Heart right ventricle (tissue), 16 donors: ENCODE measurements at places on chromosomes 3 and 15. TPM values are rescaled to one million over a fixed set of nuclear protein-coding genes. Genes with fewer than 3 reads are reported as not detected.
A peak's percentile ranks its signal among the peaks of the same experiment; 100 is the strongest.

DNA sequence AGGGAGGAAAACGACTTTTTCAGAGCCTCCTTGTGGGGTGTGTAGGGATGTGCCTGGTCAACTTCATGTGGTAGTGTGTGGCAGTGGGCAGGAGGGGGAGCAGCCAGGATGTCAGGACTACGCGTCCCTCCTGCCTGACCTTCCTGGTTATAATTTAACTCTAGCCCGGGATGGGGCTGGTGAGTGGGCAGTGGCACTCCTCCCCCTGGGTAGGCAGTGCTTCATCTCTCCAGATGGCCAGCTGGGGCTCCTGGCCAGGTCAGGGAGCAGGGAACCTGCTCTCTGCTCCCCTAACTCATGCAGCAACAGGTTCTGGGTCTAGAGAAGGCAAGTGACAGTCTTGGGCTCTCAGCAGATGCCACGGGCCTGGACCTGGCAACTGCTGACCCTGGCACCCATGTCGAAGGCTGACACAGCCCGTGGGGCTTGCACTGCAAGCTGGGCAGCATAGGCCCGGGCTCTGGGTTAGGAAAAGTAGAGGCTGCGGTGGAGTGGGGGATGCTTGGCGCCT is 2.6 kb downstream of the ITIH4 start:
- no peak for DNase-seq

GRCh38 chr3:147409143-147410115 is at the start of gene ZIC1:
TSS of gene ZIC1 (plus strand) at chr3:147409365. CDS start at chr3:147410113, 748 bp downstream.
- DNase-seq: no peak

- DNase-seq: no peak
These were observed 17.9 kb downstream of the HAPLN3 start for GRCh38 chr15:88877415-88877814.

GRCh38 chr15:60444289-60444912 is 34.5 kb downstream of the ICE2 start:
- no peak for DNase-seq

DNA sequence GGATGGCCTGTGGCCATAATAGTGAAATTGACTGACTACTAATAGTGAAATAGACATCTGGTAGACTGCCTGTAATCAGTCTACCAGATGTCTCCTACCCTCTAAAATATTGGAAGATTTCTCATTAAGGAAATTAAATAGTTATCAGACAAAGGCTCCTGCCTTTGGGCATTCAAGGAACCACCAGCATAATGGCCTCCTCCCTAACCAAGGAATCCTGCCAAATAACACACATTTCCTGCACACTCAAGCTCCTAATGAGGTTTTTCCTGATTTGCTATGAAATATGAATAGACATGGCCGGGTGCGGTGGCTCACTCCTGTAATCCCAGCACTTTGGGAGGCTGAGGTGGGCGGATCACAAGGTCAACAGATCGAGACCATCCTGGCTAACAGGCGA is 14.6 kb downstream of the NUSAP1 start:
- DNase-seq: no peak

DNA sequence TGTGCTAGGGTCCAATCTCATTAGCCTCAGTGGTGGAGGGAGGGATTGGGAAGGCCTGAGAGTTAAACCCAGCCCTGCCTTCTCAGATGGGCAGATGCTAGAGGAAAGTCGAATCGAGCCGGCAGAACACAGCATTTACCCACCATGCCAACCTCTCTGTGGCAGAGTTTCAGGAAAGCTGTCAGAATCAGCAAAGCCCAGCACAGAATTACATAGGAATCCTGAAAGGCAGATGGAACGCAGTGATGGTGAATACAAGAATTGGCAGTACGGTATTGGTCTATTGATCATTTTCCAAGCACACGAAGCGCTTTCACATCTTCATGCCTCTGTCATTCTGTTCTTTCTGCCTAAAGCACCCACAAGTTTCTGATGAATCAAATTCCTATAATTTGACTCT is 417.7 kb upstream of the RBMS3 start:
- no peak for DNase-seq

DNA sequence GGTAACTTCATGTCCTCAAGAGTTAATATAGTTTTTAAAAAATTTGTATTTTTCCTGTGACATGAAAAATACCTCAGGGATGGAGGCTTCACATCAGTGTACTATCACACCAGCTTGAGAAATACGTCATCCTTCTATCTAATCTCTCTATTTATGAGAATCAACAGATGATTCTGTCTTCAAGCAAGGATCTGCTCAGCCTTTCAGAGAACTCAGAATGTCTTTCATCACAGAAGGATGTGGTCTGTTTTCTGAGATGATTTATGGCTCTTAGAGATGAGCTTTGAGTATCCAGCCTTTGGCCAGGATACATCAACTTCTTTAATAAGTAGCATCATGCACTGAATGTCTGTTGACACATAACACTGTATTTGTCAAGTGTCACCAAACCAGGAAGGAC is 193.9 kb downstream of the DTWD1 start:
- no peak for DNase-seq

- DNase-seq: peak; percentile 36
These were observed 203.8 kb downstream of the UACA start for GRCh38 chr15:70559265-70560239.

- no peak for DNase-seq
These were observed 957.2 kb downstream of the TUSC7 start for GRCh38 chr3:117666812-117667211.

GRCh38 chr15:23033979-23034378 is 5.4 kb downstream of the TUBGCP5 start:
- DNase-seq: no peak

- DNase-seq: no peak
These were observed 2.9 kb upstream of the U2SURP start for GRCh38 chr3:142998439-142998838.

DNA sequence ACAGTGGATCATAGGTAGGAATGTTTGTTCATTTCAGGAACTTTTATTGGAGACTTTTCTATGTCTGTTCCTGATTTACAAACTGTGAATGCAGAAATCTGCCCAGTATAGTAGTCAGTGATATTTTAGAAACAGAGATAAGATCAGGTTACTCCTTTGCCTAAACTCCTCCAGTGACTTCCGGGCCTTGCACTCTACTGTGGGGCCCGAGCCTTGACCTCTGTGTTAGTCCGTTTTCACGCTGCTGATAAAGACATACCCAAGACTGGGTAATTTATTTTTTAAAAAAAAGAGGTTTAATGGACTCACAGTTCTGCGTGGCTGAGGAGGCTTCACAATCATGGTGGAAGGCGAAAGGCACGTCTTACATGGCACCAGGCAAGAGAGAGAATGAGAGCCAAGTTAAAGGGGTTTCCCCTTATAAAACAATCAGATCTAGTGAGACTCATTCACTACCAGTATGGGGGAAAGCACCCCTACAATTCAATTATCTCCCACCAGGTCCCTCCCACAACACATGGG is 127.1 kb downstream of the DNAJB8 start:
- DNase-seq: no peak

- no peak for DNase-seq
These were observed 7.5 kb upstream of the FAM107A start for GRCh38 chr3:58584690-58585004.

DNA sequence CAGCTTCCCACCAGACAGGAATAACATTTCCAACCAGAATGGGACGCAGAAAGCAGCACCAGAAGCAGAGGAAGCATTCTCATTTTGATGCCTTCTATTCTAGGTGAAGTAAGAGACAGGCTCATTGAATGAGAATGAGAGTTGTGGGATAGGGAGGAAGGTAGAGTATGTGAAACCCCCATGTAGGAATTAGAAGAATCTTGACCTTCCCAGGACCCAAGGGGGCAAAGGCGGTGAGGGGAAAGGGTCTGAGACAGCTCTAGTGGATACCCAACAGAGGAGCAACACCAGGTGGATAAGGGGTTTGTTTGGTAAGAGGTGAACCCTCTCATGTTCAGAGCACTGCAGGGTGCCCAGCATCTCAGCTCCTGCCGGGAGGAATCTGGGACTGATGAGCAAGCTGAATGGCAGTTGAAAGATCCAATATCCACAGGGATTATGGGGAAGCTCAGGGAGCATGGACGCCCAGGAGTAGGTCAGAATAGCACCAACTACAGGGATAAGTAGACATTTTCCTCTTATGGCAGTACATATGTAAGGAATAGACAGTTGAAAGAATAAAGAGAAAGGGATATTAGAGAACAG is 77.0 kb downstream of the PLCL2 start:
- no peak for DNase-seq

DNA sequence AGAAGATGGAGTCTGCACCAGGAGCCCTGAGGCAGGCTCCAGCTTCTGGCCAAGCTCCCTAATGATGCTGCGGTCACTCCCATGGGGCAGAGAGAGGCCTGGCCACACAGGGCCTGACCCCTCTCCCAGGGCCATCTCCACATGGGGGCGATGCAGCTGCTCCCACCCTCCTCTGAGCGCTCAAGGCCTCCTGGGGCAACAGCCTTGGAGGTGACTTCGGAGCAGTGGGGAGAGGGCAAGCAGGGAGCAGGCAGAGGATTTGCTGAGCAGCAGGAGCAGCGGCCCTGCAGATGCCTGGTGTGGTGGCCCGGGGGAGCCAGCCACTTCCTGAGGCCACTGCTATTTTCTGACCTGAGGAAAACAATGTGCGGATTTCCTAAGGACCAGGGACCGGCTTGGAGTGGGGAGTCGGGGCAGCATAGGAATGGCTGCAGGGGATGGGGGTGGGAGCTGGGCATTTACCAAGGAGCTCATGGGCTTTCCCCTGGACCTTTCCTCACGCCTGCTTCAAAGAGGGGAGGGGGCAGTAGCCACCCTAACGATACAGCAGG is 81.6 kb upstream of the RPL32 start:
- no peak for DNase-seq

- no peak for DNase-seq
These were observed 92.9 kb downstream of the RAB11A start for GRCh38 chr15:65962187-65962586.

- no peak for DNase-seq
These were observed 589.3 kb upstream of the KCNMB2 start for GRCh38 chr3:177946936-177947335.

GRCh38 chr3:195522254-195523023 is 20.7 kb downstream of the PPP1R2 start:
- DNase-seq: no peak

DNA sequence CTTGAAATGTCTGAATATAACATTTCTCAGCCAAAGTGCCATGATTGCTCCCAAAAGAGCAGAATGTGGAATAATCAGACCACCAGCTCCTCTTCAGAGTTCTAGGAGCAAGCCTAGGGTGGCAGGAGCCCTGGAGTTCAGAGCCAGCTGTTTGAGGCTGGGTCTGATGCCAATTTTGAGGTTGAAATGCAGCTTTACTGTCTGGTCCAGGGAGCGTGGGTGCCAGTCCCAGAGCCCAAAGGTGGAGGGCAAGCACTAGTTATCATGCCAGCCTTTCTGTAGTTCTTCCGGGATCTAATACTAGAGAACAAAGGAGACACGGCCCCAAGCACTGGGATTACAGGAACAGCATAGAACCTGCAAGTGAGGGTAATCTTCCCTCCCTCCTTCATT is 69.3 kb downstream of the TNFAIP8L3 start:
- no peak for DNase-seq

DNA sequence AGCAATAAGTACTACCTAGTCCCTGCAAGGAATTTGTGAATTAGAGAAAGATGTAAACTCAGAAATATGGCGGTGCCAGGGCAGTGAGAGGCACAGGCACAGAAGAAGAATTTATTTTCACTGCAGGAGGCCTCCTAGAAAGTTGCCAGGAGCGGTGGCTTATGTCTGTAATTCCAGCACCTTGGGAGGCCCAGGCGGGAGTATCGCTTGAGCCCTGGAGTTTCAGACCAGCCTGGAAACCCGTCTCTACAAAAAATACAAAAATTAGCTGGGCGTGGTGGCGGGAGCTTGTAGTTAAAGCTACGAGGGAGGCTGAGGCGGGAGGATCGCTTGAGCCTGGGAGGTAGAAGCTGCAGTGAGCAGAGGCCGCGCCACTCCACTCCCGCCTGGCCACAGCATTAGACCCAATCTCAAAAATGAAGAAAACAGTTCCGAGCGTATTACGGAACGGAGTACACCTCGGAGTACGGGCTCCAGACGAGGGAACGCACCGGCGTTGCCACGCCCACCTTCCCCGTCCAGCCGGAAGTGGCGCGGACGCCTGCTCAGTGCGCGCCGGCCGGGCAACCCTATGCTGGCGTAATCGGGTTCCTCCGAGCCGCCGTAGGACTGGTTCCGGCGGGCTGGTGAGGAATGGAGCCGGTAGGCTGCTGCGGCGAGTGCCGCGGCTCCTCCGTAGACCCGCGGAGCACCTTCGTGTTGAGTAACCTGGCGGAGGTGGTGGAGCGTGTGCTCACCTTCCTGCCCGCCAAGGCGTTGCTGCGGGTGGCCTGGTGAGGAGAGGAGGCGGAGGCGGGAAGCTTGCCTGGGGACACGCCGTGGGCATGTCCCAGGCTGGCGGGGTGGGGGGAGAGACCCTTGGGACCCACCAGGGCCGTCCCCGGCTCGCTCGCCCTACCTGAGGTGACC is at the start of gene FBXO22:
FBXO22 (plus strand) TSS at position 548 of the 909 bp plus-strand sequence; CDS start at position 634, 86 bp downstream.
- DNase-seq: peak; percentile 89

- DNase-seq: no peak
These were observed 116.2 kb upstream of the LRRFIP2 start for GRCh38 chr3:37290551-37290950.

DNA sequence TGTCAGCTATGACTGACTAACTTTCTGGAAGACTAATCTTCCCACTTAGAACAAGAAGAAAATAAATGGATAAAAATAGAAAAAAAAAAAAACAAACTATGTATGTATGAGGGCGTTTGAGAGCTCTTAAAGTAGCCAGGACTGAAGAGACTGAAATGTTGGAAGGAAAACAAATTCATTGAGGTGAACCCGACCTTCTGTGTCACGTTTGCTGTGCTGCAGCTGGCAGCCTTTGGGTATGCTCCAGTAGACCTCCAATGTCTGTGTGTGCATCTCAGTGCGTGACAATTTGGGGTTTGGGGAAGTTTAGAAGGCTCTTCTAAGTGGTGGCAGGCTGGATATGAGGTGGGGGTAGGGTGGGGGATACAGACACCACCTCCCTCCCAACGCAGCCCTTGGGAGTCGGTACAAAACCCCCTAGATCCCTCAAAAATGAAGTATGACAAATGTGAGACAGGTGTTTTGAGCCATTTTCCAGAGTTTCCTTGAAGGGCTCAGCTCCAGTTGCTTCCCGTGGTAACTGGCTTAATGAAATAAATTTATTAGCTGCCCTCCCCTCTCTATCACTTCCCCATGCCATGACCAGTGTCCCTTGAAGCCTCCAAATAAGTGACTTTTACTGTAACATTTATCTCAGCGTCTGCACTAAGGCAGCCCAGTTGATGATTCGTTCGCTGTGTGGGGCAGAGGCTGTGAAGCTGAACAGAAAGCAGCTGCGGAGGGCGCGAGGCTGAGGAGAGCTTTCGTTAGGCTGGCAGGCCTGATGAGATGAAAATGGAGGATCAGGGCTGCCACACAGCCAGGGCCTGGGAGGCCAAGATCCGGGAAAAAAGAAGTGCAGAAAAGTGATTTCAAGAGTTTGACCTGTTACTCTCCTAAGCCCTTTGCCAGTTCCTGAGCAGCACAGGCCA is 34.9 kb upstream of the GABRB3 start:
- no peak for DNase-seq

GRCh38 chr3:27485866-27486265 is 1.7 kb upstream of the SLC4A7 start:
- DNase-seq: no peak

CLDN16 gene
- polyA plus RNA-seq: not detected

FBXL2 gene
- polyA plus RNA-seq: 1.6 TPM

EXD1 gene
- not detected for polyA plus RNA-seq

P2RY14 gene
- 4.0 TPM for polyA plus RNA-seq

WWTR1 gene
- 19.5 TPM for polyA plus RNA-seq

PLXNB1 gene
- 135 TPM for polyA plus RNA-seq

DUOXA1 gene
- 1.3 TPM for polyA plus RNA-seq

BBX gene
- 4.6 TPM for polyA plus RNA-seq

FMN1 gene
- 0.22 TPM for polyA plus RNA-seq

SIDT1 gene
- polyA plus RNA-seq: 0.66 TPM

LOXL1 gene
- polyA plus RNA-seq: 66.6 TPM

IL12A gene
- 0.65 TPM for polyA plus RNA-seq

BCL2A1 gene
- 0.37 TPM for polyA plus RNA-seq
